SK-MEL-5 (cell line): ENCODE measurements at places on chromosomes 16 and 17. TPM values are rescaled to one million over a fixed set of nuclear protein-coding genes. Genes with fewer than 3 reads are reported as not detected.

Gene ESRP2
- total RNA-seq, result 0.11 TPM in 1 of 2 replicates, not detected in the other

Gene HOXB5
- total RNA-seq, result not detected in 2 replicates

Gene CDR2L
- total RNA-seq, result 3.2 and 3.9 TPM in 2 replicates

Gene TBC1D10B
- total RNA-seq, result 12.6 and 14.6 TPM in 2 replicates

Gene TLCD3A
- 22.7 and 23.2 TPM in 2 replicates for total RNA-seq

Gene SLC35G6
- not detected in 2 replicates for total RNA-seq

Gene CMIP
- 2.0 and 3.6 TPM in 2 replicates for total RNA-seq

Gene SLC47A1
- 17.0 and 17.3 TPM in 2 replicates for total RNA-seq

Gene CRHR1
- total RNA-seq, result 0.27 and 0.48 TPM in 2 replicates

Gene NAE1
- 110 and 114 TPM in 2 replicates for total RNA-seq

Gene XAF1
- 1.0 and 1.4 TPM in 2 replicates for total RNA-seq

Gene KRTAP2-3
- total RNA-seq, result not detected in 2 replicates

Gene CIBAR2
- total RNA-seq, result not detected in 2 replicates

Gene TBC1D26
- total RNA-seq, result not detected in 2 replicates

Gene SPPL2C
- total RNA-seq, result not detected in 2 replicates

Gene MYH8
- not detected in 2 replicates for total RNA-seq

Gene KRT31
- not detected in 2 replicates for total RNA-seq

Gene CDRT15
- total RNA-seq, result not detected in 2 replicates

Gene DPEP3
- total RNA-seq, result not detected in 2 replicates

Gene BCO1
- 0.24 and 0.32 TPM in 2 replicates for total RNA-seq

Gene SPIRE2
- 19.6 and 20.2 TPM in 2 replicates for total RNA-seq

Gene PITPNM3
- 0.05 and 0.11 TPM in 2 replicates for total RNA-seq

Gene TEKT1
- not detected in 2 replicates for total RNA-seq

Gene KRTAP9-4
- not detected in 2 replicates for total RNA-seq

Gene CBX8
- 31.3 and 34.4 TPM in 2 replicates for total RNA-seq

Gene NHLRC4
- total RNA-seq, result 0.56 and 1.1 TPM in 2 replicates

Gene TP53TG3
- not detected in 2 replicates for total RNA-seq

Gene DNAH17
- total RNA-seq, result 0.05 and 0.24 TPM in 2 replicates

Gene PFN1
- total RNA-seq, result 714 and 787 TPM in 2 replicates

Gene COL1A1
- total RNA-seq, result 0.03 TPM in 2 replicates

Gene VMO1
- total RNA-seq, result not detected in 2 replicates

Gene PYDC1
- total RNA-seq, result not detected in 2 replicates

Gene MAPK7
- 2.1 and 3.8 TPM in 2 replicates for total RNA-seq

Gene AOC2
- total RNA-seq, result 0.26 and 0.69 TPM in 2 replicates

Gene OR4D2
- total RNA-seq, result not detected in 2 replicates

Gene GCGR
- not detected in 2 replicates for total RNA-seq

Gene TP53TG3C
- not detected in 2 replicates for total RNA-seq

Gene SP2
- total RNA-seq, result 1.2 and 2.9 TPM in 2 replicates

Gene DNAH3
- total RNA-seq, result under 0.01 and 0.05 TPM in 2 replicates

Gene GRN
- 197 and 275 TPM in 2 replicates for total RNA-seq

Gene ZNF200
- total RNA-seq, result 9.4 and 11.5 TPM in 2 replicates

Gene RGS11
- 0.35 and 0.74 TPM in 2 replicates for total RNA-seq

Gene ENO3
- 3.6 and 4.3 TPM in 2 replicates for total RNA-seq

Gene SPNS2
- total RNA-seq, result 0.51 and 0.66 TPM in 2 replicates

Gene TAC4
- not detected in 2 replicates for total RNA-seq

Gene NPIPA2
- total RNA-seq, result not detected in 2 replicates

Gene C16orf96
- total RNA-seq, result not detected in 2 replicates

Gene EFCAB13
- total RNA-seq, result 1.8 and 2.7 TPM in 2 replicates

Gene ARL5C
- not detected in 2 replicates for total RNA-seq
